Stomach (tissue), 19 donors: ENCODE measurements at places on chromosomes 1 and 21. TPM values are rescaled to one million over a fixed set of nuclear protein-coding genes. Genes with fewer than 3 reads are reported as not detected.
A peak's percentile ranks its signal among the peaks of the same experiment; 100 is the strongest.

TESK2 gene
- total RNA-seq = not detected

DNA sequence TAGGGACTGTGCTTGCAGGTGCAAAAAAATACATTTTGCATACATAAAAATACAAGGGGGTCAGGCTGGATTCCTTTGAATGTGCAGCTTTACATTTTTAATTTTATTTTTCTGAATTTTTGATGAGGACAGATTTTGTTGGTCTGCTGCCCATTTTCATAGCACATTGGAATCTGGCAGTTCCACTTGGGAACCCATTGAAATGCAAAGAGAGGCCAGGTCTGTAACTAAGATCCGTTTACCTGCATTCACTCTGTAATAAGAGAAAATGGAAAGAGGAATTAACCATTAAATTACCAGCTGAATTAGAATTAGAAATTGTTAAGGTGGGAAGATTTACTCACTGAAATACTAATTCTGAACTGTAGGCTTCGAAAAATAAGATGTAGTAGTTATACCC lies 221.6 kb downstream of the DAB1 start:
- no peaks in the 10 kb centered on the region for H3K4me1 ChIP-seq
- H3K27me3 ChIP-seq = no peaks in the 10 kb centered on the region
- H3K36me3 ChIP-seq = no peaks in the 10 kb centered on the region

TAF12 gene
- total RNA-seq = 20.7 TPM

CAPN8 gene
- total RNA-seq = 254 TPM

DNA sequence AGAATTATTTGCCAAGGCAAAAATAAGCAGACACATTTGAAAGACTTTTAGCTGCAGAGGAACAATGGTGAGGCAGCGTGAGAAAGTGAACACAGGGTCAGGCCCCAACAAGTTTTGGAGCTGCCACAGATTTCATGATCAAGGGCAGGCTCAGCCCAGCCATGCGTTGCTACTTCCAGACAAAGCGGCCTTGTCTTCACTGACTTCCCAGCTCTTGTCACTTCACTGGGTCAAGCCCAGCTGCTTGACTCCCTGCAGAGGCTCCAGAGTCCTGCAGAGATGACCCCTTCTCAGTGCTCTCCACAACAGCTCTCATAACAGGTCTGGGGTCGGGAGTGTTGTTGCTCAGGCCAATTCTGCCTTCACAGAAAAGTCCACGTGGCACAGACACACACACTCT lies 35.8 kb downstream of the HHAT start:
- H3K27ac ChIP-seq = no peak overlapping the region
- no peaks in the 10 kb centered on the region for H3K36me3 ChIP-seq
- DNase-seq = peak; percentile 38
- no peak overlapping the region for H3K4me3 ChIP-seq

AMY1B gene
- not detected for total RNA-seq

GRCh38 chr21:39631842-39632562 lies 19.3 kb downstream of the B3GALT5 start:
- H3K4me1 ChIP-seq = no peaks in the 10 kb centered on the region
- DNase-seq = no peak
- no peaks in the 10 kb centered on the region for H3K36me3 ChIP-seq
- H3K4me3 ChIP-seq = no peak overlapping the region

DNA sequence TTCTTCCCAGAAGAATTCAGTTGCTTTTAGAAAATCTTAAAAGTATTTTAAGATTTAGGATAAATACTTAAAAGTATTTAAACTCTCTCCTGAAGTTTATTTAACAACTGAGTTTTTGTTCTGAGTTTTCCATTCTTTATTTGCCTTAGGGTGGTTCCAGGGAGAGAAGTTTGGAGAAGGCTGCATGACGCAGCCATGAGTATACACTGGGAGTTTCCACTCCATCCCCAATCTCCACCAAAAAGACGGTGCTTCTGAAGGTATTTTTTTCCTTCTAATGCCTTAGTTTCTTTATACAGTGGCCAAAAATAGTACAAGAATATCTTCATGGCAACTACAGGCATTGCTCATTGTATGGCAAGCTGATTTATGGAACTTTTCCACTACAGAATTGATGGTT lies 122.7 kb downstream of the ST6GALNAC5 start:
- DNase-seq = no peak
- no peak overlapping the region for H3K4me3 ChIP-seq
- H3K27ac ChIP-seq = no peak overlapping the region
- H3K4me1 ChIP-seq = peaks cover 5% of the 10 kb centered on the region
- H3K36me3 ChIP-seq = no peaks in the 10 kb centered on the region
- no peaks in the 10 kb centered on the region for H3K27me3 ChIP-seq

MAEL gene
- not detected for total RNA-seq

DNA sequence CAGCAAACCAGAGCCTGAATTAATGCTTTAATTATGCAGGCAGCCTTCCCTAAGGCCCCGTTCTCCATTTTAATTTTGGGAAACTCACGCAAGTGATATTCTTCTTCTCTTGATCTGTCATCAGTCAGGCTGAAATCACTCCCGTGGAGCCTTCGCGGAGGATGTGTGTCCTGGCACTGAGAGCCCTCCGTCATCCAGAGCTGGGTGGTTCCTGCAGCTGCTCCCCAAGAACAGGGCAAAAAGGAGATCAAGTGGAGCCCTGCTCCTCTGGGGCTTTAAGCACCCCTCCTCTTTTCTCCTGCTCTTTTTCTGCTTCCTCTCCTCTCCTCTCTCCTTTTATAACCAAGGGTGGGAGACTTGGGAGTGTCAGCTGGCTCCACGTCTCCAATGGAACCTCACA lies 133.2 kb upstream of the CACNA1E start:
- H3K4me3 ChIP-seq = no peak overlapping the region
- no peaks in the 10 kb centered on the region for H3K36me3 ChIP-seq
- H3K27ac ChIP-seq = no peak overlapping the region
- no peaks in the 10 kb centered on the region for H3K4me1 ChIP-seq

ECM1 gene
- total RNA-seq = 1.7 TPM

TCP10L gene
- total RNA-seq = 0.73 TPM

- no peak overlapping the region for H3K4me3 ChIP-seq
- H3K27ac ChIP-seq = no peak overlapping the region
- DNase-seq = no peak
- H3K4me1 ChIP-seq = no peaks in the 10 kb centered on the region
Observed at GRCh38 chr1:157431751-157432150, 120.6 kb downstream of the FCRL5 start.

GRCh38 chr1:55154616-55155015 lies 60.5 kb downstream of the USP24 start:
- no peaks in the 10 kb centered on the region for H3K4me1 ChIP-seq
- H3K36me3 ChIP-seq = peaks cover 82% of the 10 kb centered on the region
- no peak overlapping the region for H3K4me3 ChIP-seq
- H3K27ac ChIP-seq = no peak overlapping the region

DNA sequence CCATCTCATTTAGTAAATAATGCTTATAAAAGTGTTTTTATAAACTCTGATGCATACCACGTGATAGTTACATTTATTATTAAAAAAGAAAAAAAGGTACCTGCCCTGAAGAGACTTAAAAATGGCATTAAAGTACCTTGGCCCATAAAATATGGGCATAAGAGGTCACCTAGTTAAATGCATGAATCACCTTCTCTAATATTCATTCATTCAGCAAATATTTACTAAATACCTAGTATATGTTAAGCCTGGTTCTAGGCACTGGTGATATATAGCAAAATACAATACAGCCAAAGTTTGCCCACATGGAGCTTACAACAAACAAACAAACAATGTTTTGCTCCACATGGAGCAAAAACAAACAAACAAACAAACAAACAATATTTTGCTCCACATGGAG lies 87.0 kb downstream of the SCMH1 start:
- peaks cover 9% of the 10 kb centered on the region for H3K36me3 ChIP-seq
- DNase-seq = no peak
- H3K4me1 ChIP-seq = peaks cover 19% of the 10 kb centered on the region
- H3K4me3 ChIP-seq = no peak overlapping the region
- no peak overlapping the region for H3K27ac ChIP-seq

DNA sequence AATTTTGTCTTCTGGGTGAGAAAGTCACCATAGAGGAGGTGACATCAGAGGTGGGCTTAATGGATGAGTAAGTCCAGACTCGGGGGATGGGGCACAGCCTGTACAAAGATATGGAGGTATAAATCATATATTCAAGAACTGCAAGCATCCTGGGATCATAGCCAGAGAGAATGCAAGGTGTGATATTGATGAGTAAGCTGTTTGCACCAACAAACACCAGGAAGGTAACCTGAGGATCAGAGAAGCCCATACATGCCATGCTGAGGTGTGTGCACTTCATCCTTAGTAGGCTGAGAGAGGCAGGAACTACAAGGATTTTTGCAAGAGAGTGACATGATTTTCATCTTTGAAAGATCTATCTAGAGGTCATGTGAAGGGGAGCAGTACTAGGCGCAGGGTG lies 306.4 kb downstream of the HHAT start:
- no peak overlapping the region for H3K27ac ChIP-seq
- no peak for DNase-seq
- H3K27me3 ChIP-seq = no peaks in the 10 kb centered on the region
- no peaks in the 10 kb centered on the region for H3K4me1 ChIP-seq
- no peaks in the 10 kb centered on the region for H3K36me3 ChIP-seq
- no peak overlapping the region for H3K4me3 ChIP-seq

KIAA1614 gene
- 2.2 TPM for total RNA-seq

RNASEL gene
- 8.0 TPM for total RNA-seq

GPX7 gene
- total RNA-seq = 5.1 TPM

- no peak overlapping the region for H3K4me3 ChIP-seq
- H3K36me3 ChIP-seq = no peaks in the 10 kb centered on the region
- no peaks in the 10 kb centered on the region for H3K4me1 ChIP-seq
- H3K27ac ChIP-seq = no peak overlapping the region
- no peak for DNase-seq
- no peaks in the 10 kb centered on the region for H3K27me3 ChIP-seq
Observed at GRCh38 chr1:242854466-242854865, 330.0 kb upstream of the PLD5 start.

OR2T2 gene
- total RNA-seq = not detected
